ENCODE measurements at places on chromosomes 12 and 14.
A peak's percentile ranks its signal among the peaks of the same experiment; 100 is the strongest.

DNA sequence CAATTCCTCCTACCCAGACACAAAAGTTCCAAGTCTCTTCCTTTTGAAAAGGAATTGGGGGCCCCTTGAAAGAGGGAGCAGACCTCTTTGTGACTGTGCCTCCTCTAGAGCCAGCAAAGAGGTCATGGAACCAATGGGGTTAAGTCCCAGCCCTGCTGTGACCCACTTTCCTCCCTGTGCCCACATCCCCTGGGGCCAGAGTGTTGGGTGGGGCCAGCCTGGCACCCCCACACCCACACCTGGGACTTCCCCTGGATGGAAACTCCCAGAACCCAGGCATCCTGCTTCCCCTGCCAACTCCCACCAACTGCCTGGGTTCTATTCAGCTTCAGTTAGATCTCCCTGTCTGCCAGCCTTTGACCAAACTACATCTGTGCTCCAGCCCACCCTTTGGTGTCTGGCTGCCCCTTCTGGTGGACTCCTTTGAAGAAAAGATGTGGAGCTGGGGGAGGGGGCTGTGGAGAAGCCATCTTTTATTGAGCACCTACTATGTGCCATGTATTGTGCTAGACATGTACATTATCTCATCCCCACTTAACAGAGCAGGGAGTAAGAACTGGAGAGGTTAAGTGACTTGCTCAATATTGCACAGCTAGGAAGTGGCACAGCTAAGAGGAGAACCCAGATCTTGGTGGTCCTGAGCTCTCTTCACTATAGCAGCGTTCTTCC, 4.6 kb upstream of the RARG start:
- no peak for DNase-seq

GRCh38 chr12:131639270-131639940, 71.5 kb upstream of the SFSWAP start:
- no peak for DNase-seq

- no peak for DNase-seq
These were observed 1.7 kb upstream of the DGLUCY start for GRCh38 chr14:91112194-91112593.

DNA sequence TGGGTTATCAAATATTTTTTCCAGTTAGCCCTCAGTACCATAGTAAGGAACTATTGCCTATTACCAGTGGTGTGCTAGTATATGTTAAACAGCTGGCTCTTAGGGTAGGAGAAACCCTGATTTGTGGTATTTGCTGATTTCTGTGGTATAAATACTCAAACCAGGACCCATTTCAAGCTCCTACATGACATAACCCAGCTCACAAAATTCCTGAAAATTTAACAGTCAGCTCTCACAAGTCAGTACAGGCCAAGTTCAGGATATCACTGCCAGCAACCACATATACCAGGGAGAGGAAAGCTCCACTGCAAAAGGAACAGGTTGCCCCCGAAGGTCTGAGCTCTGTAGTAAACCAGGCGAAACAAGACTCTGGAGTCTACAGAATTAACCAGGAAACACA, 315.3 kb downstream of the NOVA1 start:
- no peak for DNase-seq

DNA sequence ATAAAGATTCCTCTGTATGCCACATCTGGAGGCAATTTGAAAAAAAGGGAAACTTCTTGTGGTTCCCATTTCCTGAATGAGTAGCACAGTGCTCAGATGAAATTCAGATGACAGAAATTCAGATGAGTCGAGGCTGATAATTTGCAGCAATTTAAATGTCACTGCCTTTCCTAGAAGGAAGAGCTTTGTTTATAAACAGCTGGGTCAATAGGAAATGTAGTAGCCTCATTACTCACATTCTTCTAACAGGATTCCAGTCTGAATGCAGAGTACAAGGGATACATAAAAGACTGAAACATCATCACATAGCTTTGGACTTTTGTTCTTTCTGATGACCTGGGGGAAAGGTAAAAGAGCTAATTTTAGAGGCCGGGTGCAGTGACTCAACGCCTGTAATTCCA, 11.3 kb upstream of the DACT1 start:
- DNase-seq, result peak; percentile 77

DNA sequence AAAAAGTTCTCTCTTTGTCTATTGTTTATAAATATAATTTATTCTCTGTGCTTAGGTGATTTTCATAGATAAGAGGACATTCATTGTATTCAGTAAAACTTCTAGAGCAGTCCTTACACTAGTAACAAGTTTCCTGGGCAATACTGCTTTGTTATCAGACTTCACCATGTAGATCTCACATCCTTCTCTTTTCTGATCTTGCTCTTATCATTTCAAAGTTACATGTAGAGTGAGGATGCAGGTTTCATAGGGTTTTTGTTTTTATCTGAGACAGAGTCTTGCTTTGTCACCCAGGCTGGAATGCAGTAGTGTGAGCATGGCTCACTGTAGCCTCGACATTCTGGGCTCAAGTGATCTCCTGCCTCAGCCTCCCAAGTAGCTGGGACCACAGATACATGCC, 789.5 kb downstream of the DIO2 start:
- DNase-seq, result no peak

DNA sequence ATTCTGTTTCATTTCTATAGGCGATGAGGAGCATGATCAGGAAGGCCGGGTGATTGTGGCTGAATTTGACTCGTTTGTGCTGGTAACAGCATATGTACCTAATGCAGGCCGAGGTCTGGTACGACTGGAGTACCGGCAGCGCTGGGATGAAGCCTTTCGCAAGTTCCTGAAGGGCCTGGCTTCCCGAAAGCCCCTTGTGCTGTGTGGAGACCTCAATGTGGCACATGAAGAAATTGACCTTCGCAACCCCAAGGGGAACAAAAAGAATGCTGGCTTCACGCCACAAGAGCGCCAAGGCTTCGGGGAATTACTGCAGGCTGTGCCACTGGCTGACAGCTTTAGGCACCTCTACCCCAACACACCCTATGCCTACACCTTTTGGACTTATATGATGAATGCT, 1.9 kb downstream of the APEX1 start:
- DNase-seq, result no peak

GRCh38 chr14:32576088-32576795, 247.1 kb downstream of the AKAP6 start:
- DNase-seq, result peak; percentile 60

Data from kidney tubule cell (primary cell).